ENCODE measurements at places on chromosomes 2 and 18.
A peak's percentile ranks its signal among the peaks of the same experiment; 100 is the strongest.

- DNase-seq, result no peak
Measured at GRCh38 chr18:37408676-37409265, 156.8 kb downstream of the CELF4 start.

- no peak for DNase-seq
Measured at GRCh38 chr2:202545931-202546330, 88.8 kb upstream of the FAM117B start.

GRCh38 chr2:50615291-50615690 lies 416.6 kb downstream of the NRXN1 start:
- no peak for DNase-seq

DNA sequence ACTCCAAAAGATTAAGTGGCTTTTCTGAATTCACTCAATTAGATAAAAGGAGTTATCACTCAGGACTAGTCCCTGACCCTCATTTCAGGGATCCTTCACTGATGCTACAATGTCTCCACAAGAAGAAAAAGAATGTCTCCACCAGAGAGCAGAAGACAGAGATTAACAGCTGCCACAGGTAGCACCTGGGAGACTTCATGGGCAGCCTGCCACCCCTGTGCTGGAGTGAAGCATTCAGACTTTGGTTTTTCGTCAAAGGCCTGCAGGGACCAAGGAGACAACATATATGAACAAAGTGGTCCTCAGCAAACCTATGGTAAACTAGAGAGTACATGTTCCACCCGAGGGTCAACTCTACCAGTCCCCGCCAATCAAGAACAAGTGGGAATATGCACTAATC lies 197.0 kb upstream of the ACVR2A start:
- no peak for DNase-seq

DNA sequence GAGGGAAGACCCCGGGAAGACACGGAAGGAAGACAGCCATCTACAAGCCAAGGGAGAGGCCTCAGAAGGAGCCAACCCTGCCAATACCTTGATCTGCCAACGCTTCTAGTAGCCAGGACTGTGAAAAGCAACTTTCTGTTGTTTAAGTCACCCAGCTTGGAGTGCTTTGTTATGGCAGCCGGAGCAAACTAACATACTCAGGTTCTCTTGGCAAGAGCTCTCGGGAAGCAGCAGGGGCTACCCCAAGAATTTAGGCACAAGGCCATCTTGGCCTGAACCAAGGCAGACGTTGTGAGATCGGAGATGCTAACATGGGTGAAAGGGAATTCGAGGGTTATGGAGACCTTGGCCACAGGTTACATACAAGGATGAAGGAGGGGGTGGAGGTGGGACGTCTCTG lies 78.6 kb upstream of the KLHL29 start:
- no peak for DNase-seq

GRCh38 chr2:86006524-86006923 lies 99.2 kb downstream of the POLR1A start:
- DNase-seq, result no peak

DNA sequence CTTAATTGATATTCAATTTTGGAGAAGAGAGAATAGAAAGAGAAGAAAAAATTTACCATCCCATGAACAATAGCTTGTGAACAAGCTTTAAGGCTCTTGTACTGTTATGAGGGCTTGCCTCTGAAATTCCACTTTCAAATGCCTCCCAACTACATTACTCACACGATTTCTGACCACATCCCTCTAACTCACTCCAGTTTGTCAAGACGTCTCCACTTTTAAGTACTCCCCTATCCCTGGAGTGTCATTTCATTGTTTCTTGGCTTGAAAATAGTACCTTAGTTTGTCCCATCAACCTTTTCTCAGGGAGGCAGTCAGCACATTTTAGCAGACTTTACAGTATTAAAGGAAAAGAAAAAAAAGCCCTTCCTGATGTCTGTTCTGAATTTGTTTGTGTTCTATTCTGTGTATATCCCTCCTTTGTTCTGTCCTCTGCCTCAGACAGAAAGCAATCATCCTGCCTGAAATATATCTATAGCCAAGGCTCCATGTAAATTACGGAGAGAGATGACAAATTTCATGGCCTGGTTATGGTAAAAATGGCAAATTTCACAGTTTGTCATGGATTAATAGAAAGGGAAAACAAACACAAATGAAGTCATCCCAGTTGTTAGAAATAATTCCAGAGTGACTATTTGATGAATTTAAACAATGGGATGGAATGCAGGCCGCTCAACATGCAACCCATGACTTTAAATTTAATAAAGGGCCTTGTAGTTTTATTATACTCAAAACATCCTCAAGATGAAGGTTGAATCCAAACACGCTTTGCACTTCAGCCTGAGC lies 228.8 kb downstream of the ETAA1 start:
- DNase-seq, result no peak

DNA sequence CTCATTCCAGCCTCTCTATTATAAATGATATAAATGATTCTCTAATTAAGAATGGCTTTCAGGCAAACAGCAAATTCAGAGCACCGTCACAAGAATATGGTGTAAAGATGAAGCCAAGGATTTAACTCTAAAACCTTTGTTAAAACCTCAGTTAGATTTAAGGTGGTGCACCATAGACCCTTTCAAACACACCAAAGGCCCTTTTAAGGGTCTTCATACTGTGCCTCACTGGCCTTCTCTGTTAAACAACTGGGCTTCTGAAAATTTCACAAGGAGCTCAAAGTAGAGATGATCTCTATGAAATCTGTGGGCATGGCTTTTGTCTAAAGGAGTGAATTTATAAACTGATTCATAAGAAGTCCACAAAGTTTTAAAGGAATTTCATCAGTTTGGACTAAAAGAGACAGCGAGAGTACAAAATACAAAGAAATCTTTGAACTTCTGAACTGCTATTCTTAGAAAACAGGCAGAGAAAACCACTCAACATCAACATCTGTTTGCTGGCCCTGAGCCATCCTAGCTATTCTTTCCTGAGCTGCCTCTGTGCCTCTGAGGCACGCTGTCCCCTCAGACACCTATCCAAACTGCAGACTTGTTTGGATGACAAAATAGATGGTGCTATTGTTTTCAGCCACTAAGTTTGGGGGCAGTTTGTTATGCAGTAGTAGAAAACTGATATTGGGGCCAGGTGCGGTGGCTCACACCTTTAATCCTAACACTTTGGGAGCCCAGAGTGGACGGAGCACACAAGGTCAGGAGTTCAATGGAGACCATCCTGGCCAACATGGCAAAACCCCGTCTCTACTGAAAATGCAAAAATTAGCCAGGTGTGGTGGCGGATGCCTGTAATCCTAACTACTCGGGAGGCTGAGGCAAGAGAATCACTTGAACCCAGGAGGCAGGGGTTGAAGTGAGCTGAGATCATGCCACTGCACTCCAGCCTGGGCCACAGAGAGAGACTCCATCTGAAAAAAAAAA lies 72.9 kb upstream of the MYCN start:
- DNase-seq, result no peak

GRCh38 chr2:213500881-213501280 lies 216.6 kb downstream of the SPAG16 start:
- DNase-seq, result no peak

DNA sequence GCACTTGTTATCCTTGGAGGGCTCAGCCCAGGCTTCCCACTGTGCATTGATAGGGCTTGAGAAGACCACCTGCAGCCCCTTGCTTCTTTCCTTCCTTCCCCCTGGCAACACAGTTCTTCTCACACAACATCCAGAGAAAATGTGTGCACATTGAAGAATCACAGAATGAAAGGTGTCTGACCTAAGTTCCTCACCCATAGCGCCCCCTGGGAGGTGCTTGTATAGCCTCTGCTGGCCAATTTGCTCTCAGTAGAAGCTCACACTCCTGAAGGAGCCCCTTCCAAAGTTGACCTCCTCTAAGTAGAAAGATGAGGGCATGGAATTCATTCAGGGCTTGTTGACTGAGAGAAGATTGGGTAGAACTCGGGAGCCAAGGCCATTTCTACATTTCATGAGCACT lies 758.4 kb upstream of the KLHL29 start:
- peak; percentile 40 for DNase-seq

GRCh38 chr2:155730804-155731203 lies 601.7 kb downstream of the NR4A2 start:
- DNase-seq, result no peak

GRCh38 chr2:32284321-32284720 lies 6.6 kb downstream of the YIPF4 start:
- DNase-seq, result no peak

GRCh38 chr18:63051928-63052327 lies 267.6 kb downstream of the BCL2 start:
- no peak for DNase-seq

GRCh38 chr2:65015731-65016130 lies 26.5 kb downstream of the SLC1A4 start:
- no peak for DNase-seq

GRCh38 chr2:85712336-85712735 lies 18.2 kb downstream of the GNLY start:
- no peak for DNase-seq

GRCh38 chr2:71552356-71552755 lies 99.0 kb downstream of the DYSF start:
- no peak for DNase-seq

GRCh38 chr2:240561325-240561971 lies 1.3 kb downstream of the DUSP28 start:
- no peak for DNase-seq

- DNase-seq, result no peak
Measured at GRCh38 chr2:152647552-152647951, 69.7 kb downstream of the PRPF40A start.

DNA sequence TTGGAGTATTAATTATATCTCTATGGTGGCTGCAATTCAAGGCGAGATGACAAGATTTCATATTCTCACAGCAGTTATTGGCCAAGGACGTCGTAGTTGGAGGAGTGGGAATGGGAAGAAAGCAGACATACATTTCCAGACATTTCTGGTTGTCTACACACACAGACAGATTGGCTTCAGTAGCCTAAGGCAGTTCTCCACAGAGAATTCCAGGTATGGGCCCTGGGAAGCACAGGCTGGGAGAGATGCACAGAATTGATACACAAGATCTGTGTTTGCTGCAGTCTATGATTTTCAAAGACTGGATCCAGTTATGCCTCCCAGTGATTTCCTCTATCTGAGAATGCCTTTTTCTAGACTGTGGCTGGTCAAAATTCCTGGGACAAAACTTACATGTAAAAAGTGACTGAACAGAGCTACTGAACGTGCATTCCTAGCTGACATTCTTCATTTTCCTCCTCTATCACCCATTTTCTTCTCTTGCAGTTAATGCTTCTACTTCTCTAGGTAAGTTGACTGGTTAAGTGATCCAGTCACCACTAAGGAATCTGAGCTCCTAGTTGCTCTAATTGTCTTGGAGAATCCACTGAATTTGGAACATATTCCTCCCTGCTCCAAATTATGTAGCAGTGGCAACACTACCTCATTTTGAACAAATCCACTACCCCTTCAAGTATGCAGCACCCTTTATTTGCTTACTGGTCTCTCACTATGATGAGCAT lies 386.7 kb upstream of the CDH7 start:
- DNase-seq, result no peak

DNA sequence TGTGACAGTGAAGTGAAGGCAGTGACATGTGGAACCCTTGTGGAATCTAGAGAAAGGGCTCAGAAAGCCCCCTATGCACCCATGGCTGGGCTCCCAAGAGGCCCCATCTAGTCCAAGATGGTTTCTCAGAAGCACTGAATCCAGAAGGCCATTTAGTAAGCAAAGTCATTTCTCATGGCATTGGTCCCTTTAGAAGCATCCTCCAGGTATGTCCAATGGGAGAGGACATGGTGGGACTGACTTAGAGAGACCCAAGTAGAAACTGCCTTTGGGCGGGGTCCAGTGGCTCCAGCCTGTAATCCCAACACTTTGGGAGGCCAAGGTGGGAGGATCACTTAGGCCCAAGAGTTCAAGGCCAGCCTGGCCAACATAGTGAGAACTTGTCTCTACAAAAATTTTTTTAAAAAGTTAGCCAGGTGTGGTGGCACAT lies 72.5 kb upstream of the RMDN2 start:
- DNase-seq, result no peak

GRCh38 chr18:12325726-12326245 lies 17.7 kb downstream of the TUBB6 start:
- DNase-seq, result no peak

GRCh38 chr2:68942827-68943226 lies 9.9 kb downstream of the GKN2 start:
- DNase-seq, result no peak

DNA sequence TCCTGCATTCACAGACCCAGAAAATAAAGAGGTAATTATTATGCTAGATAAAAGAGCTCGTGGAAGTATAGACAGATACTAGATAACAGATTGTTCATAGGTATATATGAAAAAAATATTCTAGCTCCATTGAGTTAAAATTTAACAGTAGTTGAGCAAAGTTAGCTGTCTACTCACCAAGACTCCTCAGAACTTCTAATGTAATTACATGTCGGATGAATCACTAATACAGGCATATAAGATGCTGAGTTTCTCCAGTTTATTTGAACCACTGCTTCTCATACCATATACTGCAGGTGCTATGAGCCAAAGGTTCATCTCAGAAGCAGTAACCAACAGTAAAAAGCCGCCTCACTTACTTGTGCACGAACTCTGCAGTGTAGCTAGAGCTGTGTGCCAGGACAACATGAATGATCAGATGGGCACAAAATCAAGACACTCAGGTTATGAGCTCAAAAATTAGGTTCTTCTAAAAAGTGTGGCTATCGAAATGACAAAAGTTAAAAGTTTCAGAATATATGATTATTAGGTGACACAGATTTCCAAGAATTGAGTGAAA lies 373.4 kb downstream of the NCKAP5 start:
- no peak for DNase-seq

DNA sequence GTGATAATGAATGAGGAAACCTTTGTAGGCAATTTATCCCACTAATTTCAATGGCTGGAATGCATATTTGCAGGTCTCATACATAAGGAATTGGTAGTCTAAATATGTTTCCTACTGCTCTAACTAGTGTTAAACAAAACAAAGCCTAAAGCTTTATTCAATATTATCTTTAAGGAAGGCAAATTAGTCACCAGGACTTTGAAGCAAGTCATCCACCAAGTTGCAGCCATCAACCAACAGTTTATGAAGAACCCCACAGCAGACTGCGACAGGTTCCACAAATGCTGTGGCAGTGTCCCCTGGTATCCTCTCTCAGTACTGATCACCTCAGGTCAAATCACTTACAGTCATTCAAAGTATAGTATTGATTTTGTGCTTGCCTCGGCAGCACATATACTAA lies 181.5 kb upstream of the ZFP36L2 start:
- no peak for DNase-seq

DNA sequence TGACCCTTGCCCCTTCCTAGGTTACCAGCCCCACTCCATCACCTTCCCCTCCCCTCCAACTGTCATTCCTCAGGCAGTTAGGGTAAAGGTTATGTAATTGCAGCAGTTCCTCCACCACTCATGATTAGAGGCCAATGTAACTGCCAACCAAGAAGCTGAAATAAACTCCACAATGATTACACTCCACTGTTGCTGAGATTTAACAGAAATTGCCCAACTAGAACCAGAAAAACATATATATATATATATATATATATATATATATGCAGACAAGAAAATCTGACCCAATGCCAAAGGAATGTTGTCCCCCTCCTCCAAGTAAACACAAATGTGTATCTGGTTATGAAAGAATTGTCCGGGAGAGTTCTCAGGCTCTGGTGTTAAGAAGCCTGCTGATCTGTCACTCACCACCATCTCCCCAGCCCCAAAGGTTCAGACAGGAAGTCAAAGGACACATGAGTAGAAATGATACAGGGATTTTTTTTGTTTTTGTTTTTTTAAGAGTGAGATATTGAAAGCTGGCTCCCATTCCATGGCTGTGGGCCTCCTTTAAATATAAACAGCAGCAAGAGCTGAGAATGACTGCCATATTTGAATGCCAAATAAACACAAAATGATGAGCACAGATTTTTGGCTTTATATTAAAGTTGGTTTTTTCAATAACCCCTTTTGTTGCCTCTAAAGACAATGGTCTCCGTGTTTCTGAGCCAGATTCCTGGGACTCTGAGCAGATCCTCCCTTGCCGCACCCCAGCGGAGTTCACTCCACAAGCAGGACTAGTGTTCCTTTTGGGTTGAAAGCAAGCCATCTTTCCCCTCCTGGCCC lies 127.2 kb upstream of the MAPRE2 start:
- DNase-seq, result no peak
